CD4-positive, alpha-beta T cell treated with Interleukin-17A for 1 hour (primary cell): ENCODE measurements at places on chromosomes 2 and 18.

DNA sequence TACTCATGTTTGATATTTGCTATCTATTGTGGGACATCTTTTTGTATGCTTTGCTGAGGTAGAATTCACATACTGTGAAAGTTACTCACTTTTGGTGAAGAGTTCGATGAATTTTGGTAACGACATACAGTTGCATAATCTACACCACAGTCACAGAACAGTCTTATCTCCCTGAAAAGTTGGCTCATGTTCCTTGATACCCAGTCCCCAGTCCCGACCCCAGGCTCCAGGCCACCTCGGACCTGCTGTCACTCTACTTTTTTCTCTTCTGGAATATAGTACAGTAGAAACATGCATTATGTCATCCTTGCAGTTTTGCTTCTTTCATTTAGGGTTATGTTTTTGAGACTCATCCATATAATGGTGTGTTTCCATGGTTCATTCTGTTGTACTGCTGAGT, 191.7 kb downstream of the FAM210A start:
- DNase-seq = no peak

- DNase-seq = no peak
These were observed 21.8 kb upstream of the DNAJC27 start for GRCh38 chr2:24993406-24994145.

GRCh38 chr2:236706288-236706687, 136.7 kb downstream of the ACKR3 start:
- no peak for DNase-seq

DNA sequence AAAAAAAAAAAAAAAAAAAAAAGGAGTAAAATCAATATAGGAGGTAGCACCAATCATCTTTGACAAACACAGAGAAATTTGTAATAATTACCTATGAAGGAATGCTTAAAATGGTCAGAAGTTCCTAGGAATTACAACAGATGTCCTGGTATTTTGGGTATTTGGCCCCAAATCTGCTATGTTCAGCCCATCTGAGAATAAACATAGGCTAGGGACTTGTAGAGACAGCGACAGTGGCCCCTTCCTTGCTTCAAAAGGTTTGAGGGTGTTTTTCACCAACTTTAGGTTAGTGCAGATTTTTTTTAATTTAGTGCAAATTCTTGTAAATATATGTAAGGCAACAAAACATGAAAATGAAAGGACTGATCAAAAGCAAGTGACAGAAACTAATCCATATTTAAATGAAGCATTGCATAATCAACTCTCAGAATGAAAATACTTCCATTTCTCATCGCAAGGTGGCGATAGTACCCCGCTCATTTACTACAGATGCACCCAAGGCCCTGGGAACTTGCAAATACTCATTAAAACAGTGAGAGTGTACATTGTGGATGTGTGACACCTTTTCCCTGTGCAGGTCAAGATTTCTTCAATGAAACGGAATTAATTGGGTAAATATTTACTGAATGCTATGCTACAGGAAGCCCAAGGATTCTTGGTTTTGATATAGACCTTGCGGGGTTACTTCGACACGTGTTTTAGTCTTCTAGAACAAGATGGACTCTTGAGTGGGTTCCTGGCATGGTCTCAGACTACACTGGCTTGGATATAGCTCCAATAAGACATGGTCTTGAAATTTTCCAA, 44.6 kb downstream of the FAM124B start:
- peak; percentile 69 for DNase-seq

- DNase-seq = peak; percentile 76
These were observed 1.8 kb downstream of the KIF5C start for GRCh38 chr2:148876595-148877402.

GRCh38 chr2:29326926-29327325, 211.7 kb downstream of the CLIP4 start:
- DNase-seq = no peak

DNA sequence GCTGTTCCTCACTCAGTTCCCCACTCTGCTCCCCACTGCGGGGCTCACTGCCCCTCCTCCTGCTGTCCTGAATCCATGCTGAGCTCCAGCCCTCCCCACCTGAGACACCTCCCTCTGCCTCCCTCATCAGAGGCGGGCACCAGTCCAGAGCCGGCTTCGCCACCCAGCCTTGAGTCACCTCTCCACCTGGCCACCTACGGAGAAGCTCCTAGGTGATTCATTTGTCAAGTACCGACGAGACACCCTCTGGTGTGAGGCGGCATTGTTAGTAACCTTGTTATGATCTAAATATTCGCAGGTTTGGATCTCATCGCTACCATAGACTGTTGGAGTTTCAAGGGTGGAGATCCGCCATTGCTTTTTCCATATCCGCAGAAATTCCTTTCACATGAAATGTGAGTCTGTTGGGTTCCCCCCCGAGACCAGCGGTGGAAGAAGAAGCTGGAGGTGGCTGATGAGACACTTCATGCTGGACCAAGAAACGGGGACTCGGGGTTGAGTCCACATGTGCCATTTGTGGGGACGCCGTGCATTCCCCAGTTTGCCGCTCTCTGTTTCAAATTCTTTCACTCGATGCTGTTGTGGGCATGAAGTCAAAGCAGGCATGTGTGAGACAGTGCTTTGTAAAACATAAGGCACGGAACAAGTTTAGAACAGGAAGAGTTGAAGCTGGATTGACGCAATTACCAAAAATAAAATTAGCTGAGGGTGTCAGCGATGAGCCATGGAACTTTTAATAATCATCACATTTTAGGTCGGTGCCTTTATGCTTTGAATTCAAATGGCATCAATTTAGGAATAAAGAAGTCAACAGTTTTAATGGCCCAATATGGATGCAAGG, 259.8 kb upstream of the HDAC4 start:
- DNase-seq = no peak

DNA sequence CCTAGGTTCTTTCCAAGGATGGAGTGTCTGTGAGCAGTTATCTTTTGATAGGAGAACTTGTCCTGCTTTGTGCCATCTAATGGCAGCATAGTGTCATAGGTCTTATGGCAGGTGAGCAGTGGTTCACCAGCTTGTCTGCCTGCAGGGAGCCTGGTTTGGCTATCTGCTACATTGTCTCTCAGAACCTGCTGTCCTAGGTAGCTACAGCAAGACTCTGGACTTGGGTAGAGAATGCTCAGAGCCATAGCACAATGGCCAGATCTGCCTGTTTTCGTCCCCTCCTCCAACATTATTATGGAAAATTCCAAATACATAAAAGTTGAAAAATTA, 28.3 kb downstream of the AGFG1 start:
- DNase-seq = no peak

- peak; percentile 90 for DNase-seq
These were observed at the start of gene MAT2A for GRCh38 chr2:85538507-85539360. TSS of gene MAT2A (plus strand) at chr2:85539168. CDS start at chr2:85539288, 120 bp downstream.

DNA sequence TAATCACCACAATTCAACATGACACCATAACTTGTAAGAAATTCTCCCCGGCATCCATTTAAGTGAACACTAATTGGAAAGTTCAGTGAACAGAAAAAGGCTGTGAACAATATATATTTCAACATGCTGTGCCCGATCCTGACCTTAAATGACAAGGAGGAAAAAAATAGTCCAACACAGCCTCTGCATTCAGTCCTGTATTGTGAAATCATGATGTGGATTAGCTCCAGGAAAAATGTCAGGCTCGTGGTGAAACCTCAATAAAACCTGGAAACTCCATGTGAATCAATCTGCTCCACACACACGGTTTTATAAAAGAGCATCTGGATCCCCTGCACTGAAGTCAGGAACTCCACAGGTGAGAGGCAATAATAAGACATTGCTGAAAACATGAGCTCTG, 145.4 kb upstream of the SPOPL start:
- no peak for DNase-seq

- DNase-seq = no peak
These were observed 1.8 kb downstream of the ASIC4 start for GRCh38 chr2:219515874-219516629.

- no peak for DNase-seq
These were observed 99.9 kb downstream of the RBBP8 start for GRCh38 chr18:23033056-23033455.

GRCh38 chr2:26246818-26247217, 2.1 kb downstream of the HADHB start:
- DNase-seq = peak; percentile 25

DNA sequence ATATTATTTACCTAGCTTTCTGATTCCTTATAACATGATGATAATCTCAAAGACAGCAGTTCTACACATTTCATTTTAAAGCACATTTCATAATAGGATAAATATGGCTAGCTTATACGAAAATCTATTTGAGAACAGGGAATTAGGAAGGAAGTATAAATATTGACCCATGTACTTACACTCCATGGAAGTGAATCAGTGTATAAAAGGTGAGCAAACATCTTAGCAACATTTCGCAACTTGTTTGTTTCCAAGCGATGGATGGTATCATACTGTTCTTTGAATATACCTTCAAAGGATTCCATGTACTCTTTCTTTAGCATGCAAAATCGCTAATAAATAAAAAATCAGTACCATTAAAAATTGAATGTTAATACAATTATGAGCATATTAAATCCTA, 53.1 kb downstream of the CWC22 start:
- DNase-seq = no peak

- no peak for DNase-seq
These were observed 39.3 kb downstream of the IL1RL2 start for GRCh38 chr2:102226171-102226570.

- DNase-seq = no peak
These were observed 25.9 kb downstream of the RAMP1 start for GRCh38 chr2:237885111-237885930.

DNA sequence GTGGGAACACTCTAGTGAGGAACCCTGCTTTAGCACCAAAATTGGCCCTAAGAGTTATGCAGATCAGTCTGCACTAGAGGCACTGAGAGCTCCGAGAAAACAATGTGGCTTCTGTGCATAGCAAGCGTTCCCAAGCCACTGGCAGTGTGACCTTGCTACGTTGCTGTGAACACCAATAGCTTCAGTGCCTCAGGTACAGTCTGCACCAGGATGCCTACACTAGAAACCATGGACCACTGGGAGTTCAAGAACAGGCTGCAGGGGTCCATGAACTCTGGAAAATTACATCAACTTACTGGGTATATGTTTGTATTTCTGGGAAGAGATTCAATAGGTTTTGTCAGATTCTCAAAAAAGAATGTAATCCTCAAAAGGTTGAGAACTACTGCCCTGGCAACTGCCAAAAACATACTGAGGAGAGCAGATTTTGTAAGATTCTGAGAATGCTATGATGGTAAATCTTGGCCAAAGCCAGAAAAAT, 18.3 kb upstream of the SP3 start:
- no peak for DNase-seq

- DNase-seq = no peak
These were observed 5.6 kb downstream of the METTL5 start for GRCh38 chr2:169819106-169819505.

GRCh38 chr2:6562771-6563170, 302.9 kb downstream of the CMPK2 start:
- DNase-seq = no peak

GRCh38 chr2:27773959-27774358, 2.4 kb downstream of the MRPL33 start:
- DNase-seq = no peak

GRCh38 chr2:24892928-24893327, 27.1 kb downstream of the ADCY3 start:
- DNase-seq = no peak

- DNase-seq = no peak
These were observed 270.9 kb upstream of the TCF4 start for GRCh38 chr18:55858661-55859515.

DNA sequence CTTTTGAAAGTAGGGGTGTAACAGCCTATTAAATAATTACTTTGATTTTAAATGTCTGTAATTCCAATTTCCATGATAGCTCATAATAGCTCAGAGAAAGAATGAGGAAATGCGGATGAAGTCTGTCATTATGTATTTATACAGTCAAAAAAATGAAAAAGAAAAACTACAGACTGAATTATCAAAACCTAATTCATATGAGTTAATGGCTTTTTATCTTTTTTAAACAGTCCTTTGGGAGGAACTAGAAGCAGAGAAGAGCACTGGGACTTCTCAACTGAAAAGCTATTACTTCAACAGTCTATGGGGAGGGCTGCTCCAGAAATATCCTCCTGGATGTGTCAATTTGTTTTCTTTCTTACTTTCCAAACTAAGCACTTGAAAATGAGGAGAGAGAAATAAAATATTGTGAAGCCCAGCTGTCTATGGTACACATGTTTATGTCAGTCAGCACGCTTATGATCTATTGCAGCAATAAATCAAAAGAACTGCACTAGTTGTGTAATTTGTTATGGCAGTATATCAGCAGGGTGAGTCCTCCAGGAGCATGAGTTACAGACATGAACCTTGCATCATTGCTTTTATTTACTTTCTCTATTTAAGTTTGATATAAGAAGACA, 1550.2 kb downstream of the LRP1B start:
- no peak for DNase-seq

GRCh38 chr2:98901291-98901690, 34.7 kb downstream of the CRACDL start:
- no peak for DNase-seq

- no peak for DNase-seq
These were observed 546.7 kb upstream of the ID2 start for GRCh38 chr2:8134985-8135682.

DNA sequence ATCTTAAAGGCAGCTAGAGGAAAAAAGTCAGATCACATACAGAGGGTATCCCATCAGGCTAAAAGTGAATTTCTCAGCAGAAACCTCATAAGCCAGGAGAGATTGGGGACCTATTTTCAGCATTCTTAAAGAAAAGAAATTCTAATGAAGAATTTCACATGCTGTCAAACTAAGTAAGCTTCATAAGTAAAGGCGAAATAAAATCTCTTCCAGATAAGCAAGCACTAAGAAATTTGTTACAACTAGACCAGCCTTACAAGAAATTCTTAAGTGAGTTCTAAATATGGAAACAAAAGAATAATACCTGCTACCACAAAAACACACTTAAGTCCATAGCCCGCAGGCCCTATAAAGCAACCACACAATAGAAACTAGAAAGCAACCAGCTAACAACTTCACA, 186.1 kb downstream of the ETAA1 start:
- no peak for DNase-seq

DNA sequence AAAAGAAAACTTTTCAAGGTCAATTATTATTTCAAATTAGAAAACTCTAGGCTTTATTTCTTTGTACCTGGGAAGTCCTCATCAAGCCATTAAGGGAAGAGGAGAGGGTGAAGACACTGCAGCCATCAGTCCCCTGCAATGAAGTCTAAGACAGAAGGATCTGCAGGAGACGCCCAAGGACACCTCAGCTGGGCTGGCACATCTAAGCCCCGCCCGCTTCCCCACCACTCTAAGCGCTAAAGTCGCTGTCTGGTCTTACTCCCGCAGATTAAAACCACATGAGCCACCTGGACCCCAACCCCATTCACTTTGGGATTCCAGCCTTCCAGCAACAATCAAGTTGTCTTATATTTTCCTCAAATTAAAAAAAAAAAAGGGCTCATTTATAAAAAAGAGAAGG, 104.4 kb downstream of the AFF3 start:
- DNase-seq = no peak
